Activated CD4-positive, alpha-beta T cell treated with anti-CD3 and anti-CD28 coated beads, Interleukin-2, amount 50 U/mL, for 48 hours (primary cell): ENCODE measurements at places on chromosomes 6 and 20.

GRCh38 chr20:641516-641875, 11.5 kb downstream of the SRXN1 start:
- no peak for DNase-seq

DNA sequence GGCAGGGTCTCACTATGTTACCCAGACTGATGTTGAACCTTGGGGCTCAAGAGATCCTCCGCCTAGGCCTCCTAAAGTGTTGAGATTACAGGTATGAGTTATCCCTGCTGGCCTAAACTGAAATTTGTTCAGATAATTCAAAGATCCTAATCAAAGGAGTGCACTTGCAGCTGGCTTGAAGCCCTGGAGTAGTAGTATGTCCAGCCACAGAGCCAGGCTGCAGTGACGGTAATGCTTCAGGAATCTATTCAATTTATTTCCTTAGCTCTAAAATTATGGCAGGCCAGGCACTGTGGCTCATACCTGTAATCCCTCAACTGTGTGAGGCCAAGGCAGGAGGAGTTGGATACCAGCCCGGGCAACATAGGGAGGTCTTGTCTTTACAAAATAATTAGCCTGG, 1.4 kb upstream of the DDX43 start:
- no peak for DNase-seq

GRCh38 chr20:49631061-49631716, 63.3 kb upstream of the PTGIS start:
- no peak for DNase-seq

GRCh38 chr6:52681416-52681815, 10.5 kb downstream of the TMEM14A start:
- DNase-seq: no peak

- no peak for DNase-seq
Observed at GRCh38 chr6:89415185-89415584, 3.1 kb upstream of the RRAGD start.
